ENCODE measurements at places on chromosomes 16 and 17.

- DNase-seq, result no peak
Observed at GRCh38 chr17:79077587-79077986, 3.0 kb downstream of the ENGASE start.

DNA sequence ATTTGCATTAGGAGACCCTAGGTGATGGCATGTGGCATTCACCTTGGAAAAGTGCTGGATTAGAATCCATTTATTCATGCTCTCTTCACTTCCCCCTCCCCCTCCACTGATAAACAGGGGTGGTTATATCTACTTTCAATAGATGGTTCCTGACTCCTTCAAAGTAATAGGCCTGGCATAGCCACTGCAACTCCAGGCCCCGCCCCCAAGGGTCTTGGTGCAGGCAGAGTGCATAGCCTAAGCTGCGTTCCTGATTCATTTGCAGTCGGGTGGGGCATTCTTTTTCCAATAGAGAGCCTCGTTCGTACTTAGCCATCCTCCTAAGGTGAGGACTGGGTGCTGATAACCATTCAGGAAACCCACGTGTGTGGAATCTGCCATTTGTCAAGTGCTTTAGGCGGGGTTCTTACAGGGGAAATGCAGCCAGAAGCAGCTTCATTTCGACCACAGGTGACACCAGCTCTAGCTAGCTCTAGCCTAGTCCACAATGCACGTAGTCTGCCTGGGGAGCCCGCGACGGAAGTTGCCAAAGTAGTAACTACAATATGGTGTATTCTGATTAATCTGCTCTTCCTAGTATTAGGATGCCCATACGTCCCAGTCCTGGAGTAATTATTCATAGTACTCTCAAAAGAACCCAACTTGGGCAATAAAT lies 11.1 kb downstream of the UBE2O start:
- no peak for DNase-seq

GRCh38 chr16:2530629-2531318 lies 434 bp downstream of the CEMP1 start:
- no peak for DNase-seq

DNA sequence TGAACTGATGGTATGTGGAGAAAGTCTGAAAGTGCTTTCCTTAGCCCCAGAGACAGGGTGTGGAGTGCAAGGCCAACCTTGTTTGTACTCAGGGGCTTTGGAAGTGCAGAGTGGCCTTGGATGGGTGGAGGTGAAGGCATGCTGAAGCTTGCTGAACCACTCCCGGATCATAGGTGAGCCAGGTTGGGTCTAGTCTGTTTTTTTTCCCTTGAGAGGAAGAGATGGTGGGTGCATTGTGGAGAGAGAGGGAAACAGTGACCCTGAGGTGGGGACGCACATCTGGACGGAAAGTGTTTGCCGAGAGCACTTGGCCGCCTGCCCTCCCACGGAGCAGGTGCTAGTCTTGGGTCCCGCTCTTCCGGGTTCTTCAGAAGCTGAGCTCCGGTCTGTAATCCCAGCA lies 12.5 kb downstream of the ABAT start:
- DNase-seq, result no peak

DNA sequence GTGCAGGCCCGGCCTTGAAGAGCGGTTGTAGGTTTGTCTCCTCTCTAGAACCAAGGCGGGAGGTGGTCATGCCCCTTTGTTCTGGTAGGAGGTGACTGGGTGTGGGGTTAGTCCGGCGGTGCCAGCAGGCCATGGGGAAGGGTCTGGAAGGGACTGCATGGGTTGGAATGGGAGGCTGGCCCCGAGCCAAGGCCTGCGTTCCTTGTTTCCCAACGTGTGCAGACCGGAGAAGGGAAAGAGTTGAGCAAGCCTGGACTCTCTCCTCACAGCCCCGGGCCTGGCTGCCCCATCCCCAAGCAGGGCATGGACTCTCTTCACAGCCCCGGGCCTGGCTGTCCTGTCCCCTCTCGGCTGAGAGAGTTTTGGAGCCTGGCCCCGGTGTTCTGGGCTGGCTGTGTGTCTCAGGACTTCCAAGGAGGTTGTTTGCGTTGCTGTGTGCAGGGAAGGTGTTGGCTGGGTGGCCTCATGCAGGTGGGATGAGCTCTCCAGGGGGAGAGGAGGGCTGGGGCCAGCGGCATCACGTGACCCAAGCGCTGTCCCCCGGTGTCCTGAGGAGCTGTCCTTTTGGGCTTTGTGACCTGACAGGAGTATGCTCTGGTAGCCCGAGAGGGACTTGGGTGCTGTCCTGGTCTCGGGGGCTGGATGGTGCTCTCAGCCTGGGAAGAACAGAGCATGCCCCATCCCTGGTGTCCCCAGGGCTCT lies 2.6 kb downstream of the CACNA1H start:
- DNase-seq, result no peak

- peak; percentile 11 for DNase-seq
Observed at GRCh38 chr17:34579979-34580684, 750 bp downstream of the TMEM132E start.

DNA sequence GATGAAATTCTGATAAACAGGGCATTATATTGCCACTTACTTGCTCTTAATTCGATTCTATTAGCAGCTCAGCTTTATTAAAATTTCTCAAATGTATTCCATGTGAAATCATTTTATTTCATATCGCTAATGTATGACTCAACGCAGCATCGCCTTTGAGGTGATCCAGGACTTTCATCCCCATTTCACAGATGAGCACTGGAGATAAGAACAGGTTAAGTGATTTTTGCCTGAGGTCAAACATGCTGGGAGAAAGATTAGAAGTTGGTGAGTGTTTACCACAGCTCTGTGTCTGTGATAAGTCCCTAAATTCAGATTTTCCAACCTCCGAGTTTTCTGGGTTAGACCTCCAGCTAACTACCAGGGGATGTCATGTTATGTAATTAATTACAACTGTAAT lies 43.6 kb downstream of the RBFOX1 start:
- no peak for DNase-seq

GRCh38 chr17:74740173-74740572 lies 3.1 kb downstream of the RAB37 start:
- DNase-seq, result no peak

DNA sequence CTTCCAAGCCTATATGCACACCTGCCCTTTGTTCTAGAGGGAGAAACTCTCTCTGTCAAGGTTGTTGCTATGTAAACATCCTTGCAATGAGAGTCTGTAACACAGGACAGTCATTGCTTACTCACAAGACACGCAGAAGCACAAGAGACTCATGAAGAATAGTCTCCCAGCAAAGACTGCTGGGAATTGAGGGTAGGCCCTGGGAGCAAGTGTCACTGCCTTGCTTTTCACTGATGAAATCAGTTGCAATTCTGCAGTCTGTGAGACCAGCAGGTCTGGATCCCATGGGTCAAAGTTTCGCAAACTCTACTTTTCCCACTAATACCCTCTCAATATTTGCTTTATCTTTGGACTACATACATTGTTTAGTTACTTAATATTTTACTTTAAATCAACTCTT lies 177.4 kb downstream of the FTO start:
- no peak for DNase-seq

DNA sequence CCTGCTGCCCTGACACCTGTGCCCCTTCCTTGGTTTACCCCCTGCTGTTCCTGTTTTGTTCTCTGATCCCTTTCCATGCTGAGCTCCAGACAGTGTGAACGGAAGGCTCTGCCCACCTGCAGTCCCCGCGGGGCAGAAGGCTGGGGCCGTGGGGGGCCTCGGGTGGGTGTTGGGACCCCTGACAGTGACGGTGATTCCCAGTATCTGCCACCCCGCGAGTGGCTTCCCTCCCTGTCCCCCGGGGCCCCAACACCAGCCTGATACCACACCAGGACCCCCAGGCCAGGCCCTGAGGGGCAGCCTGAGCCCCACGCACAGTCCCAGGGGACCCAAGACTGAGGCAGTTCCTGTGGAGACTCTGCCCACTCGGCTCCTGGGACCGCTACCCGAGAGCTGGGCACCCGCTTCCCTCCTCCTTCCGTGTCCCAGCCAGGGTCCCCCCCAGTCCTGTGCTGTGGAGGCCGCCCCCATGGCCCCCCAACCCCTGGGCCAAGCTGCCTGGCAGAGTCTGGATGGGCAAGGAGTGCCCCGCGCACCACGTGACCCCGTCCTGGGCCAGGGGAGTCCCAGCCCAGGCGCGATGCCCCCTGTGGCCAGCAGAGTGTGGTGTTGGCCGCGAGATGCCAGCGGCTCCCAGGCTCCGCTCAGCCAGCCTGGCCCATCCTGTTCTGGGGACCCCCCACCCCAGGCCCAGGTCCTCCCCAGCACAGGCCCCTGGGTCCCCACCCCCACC lies 10.0 kb upstream of the C1QTNF8 start:
- peak; percentile 60 for DNase-seq

DNA sequence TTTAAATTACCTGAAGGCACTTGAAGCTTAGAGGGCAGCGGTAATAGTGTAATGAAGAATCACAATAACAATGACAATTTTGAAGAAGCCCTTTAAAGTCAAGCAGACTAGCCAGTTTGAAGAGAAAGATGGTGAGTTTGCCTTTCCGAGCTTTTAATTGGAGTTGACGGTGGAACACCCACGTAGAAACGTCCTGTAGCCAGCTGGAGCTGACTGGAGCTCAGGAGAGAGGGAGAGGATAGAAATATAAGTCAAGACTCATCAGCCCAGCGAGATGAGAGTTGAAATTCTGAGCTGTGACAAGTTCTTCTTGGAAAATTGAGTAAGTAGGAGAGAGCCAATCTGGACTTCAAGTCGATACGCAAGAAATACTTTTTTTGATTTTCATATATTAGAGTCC lies 91.7 kb upstream of the CACNG3 start:
- DNase-seq, result no peak

DNA sequence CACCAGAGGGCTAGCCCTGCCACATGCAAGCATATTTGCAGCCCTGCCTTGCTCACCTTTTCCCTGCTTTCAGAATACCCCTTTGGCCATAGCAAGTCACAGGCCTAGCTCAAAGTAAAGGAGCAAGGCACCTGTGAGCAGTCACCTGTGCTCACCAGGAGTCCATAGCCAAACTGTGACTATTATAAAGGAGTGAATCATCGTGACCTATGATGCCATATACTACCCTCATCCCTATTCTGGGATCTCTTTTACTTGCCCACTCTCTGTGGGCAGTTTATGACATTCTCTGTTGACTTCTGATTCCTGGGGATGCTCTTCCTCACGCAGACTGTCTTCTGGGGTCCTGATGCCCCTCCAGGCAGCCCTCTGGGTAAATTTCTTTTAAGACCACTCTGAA lies 200.5 kb upstream of the NLRP1 start:
- DNase-seq, result no peak

DNA sequence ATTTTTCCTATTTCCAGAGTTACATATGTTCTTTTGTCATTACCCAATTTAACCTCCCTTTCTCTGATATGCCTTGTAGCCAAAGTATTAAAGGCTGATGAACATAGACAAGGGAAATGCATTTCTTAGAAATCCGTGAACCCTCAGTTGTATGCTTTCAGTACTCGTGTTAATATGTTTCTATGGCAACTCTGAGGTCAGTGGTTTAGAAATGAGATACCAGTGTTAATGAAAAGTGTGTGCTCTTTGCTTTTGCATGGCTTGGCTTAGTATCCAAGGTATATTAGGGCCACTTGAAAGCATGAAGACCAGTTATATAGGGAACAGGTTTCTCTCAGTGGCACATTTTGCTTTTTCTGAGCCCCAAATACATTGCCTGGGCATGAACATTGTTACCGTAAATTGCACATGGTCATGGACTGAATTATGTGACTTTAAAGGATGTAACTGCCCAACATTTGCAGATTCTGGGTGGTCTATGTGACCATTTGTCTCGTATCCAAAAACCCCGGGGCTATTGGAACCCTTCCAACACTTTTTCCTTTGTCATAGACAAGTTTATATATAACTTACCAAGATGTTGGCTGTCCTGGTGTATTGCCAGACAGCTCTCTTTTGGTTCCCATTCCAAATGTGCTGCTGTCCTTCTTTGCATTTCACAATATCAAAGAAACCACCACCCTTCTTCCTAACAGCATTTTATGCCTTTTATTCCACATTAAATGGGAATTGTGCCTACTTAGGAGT lies 17.5 kb downstream of the ABHD15 start:
- DNase-seq, result no peak

- peak; percentile 93 for DNase-seq
Observed at GRCh38 chr17:4948166-4948930, at the start of gene PFN1. Gene PFN1, minus strand, starts transcription at chr17:4948530. Its CDS starts 136 bp downstream, at chr17:4948394.

DNA sequence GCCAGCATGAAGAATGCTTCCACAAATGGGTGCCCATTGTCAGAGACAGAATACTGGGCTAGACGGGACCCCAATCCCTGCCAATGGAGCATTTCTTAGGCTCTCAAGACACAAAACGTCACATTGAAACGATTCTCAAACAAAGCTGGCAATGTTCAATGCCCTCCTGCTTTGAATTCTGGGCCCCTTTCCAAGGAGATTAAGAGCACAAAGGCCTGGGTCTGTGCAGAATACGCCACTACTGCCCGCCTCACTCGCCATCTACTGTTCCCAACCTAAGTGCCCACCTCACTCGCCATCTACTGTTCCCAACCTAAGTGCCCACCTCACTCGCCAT lies 9.7 kb downstream of the CFAP20 start:
- no peak for DNase-seq

- no peak for DNase-seq
Observed at GRCh38 chr17:384622-385177, 32.1 kb upstream of the RPH3AL start.

GRCh38 chr17:61157246-61157886 lies 242.3 kb upstream of the TBX2 start:
- no peak for DNase-seq

- no peak for DNase-seq
Observed at GRCh38 chr17:20059728-20060188, 50.6 kb downstream of the SPECC1 start.

DNA sequence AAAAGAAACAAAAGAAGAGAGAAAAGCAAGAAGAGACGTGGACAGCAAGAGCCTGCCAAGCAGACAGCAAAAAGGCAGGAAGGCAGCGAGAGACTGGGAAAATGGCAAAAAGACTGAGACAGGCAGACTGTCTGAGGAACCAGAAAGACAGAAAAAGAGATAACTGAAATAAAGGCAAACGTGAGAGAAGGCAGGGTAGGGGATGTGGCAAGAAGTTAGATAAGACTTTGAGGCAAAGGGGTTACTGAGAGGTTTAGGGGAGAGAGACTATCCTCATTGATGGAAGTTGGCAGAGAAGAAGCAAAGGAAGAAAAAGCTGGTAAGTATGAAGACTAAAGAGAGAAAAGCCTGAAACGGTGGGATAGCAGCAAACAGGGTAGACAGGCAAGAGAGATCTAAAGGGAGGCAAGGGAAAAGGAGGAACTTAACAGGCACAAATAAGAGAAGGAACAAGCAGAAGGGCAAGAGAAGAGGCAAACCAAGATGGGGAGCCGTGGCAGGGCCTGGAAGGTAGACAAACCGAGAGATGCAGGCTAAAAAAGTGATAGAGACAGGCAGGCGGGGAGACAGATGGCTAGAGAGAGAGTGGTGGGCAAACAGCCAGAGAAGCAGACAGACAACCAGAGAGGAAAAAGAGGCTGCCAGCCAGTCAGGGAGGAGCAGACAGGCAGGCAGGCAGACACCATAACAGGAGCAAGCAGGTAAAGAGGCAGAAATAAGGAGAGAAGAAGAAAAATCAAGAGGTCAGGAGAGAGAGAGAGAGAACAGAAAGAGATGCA lies 7.1 kb upstream of the CHD3 start:
- DNase-seq, result no peak

GRCh38 chr17:4938688-4939545 lies 929 bp downstream of the SLC25A11 start:
- DNase-seq, result no peak

- no peak for DNase-seq
Observed at GRCh38 chr17:81666092-81666341, 388 bp downstream of the OXLD1 start.

GRCh38 chr17:18278867-18279266 lies 18.4 kb downstream of the MIEF2 start:
- no peak for DNase-seq

- DNase-seq, result no peak
Observed at GRCh38 chr16:53542283-53542682, 39.3 kb upstream of the AKTIP start.

- no peak for DNase-seq
Observed at GRCh38 chr16:79740252-79740651, 139.7 kb upstream of the MAF start.

All from activated CD4-positive, alpha-beta T cell treated with anti-CD3 and anti-CD28 coated beads, Interleukin-2, amount 50 U/mL, for 48 hours (primary cell).